ENCODE measurements at places on chromosomes 11 and 22. TPM values are rescaled to one million over a fixed set of nuclear protein-coding genes. Genes with fewer than 3 reads are reported as not detected.

The C11orf87 gene
- total RNA-seq, result not detected

The CCDC87 gene
- 0.67 TPM for total RNA-seq

The IGLL1 gene
- total RNA-seq, result not detected

The CHCHD10 gene
- total RNA-seq, result 60.9 TPM

The CNTF gene
- total RNA-seq, result 0.26 TPM

The DLG2 gene
- 1.8 TPM for total RNA-seq

The LRRC56 gene
- total RNA-seq, result 1.5 TPM

The HBE1 gene
- 1.5 TPM for total RNA-seq

The ZNRF3 gene
- total RNA-seq, result 22.1 TPM

The KRTAP5-7 gene
- not detected for total RNA-seq

The IL17REL gene
- 0.04 TPM for total RNA-seq

The ARHGAP20 gene
- 0.07 TPM for total RNA-seq

The MFNG gene
- total RNA-seq, result 1.3 TPM

The OR6A2 gene
- total RNA-seq, result 0.07 TPM

The MCM5 gene
- 266 TPM for total RNA-seq
